ENCODE measurements at places on chromosomes 5 and 9.
A peak's percentile ranks its signal among the peaks of the same experiment; 100 is the strongest.

- DNase-seq = peak; percentile 72
Measured at GRCh38 chr5:18465833-18466681, 831.8 kb downstream of the TAF11L14 start.

- no peak for DNase-seq
Measured at GRCh38 chr9:98128316-98128715, 9.3 kb upstream of the TRIM14 start.

- no peak for DNase-seq
Measured at GRCh38 chr5:61620699-61621182, 288.7 kb downstream of the ZSWIM6 start.

- no peak for DNase-seq
Measured at GRCh38 chr5:56447232-56447631, 214.1 kb upstream of the ANKRD55 start.

GRCh38 chr5:122985006-122985700, 51.4 kb downstream of the PPIC start:
- DNase-seq = no peak

DNA sequence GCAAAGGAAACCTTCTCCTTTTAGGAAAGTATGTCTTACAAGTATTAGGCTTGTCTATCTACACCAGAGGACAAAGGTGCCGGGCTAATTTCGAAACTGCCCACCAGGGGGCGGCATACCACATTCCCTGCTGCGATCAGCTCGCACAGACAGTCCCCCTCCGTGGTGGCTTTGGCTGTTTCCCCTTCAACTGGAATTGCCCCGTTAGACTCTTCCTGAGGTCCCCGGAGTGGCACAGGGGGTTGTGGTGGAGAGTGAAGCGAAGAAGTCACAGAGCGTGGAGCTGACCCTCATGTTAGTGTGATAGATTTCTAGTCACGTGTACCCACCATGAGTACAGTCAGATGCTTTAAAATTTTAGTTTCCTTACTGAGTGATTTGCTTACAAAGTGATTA, 17.5 kb downstream of the PTTG1 start:
- DNase-seq = peak; percentile 88

- DNase-seq = no peak
Measured at GRCh38 chr5:69213513-69214215, 21.0 kb upstream of the CDK7 start.

- DNase-seq = no peak
Measured at GRCh38 chr9:35826071-35826701, 2.3 kb downstream of the FAM221B start.

DNA sequence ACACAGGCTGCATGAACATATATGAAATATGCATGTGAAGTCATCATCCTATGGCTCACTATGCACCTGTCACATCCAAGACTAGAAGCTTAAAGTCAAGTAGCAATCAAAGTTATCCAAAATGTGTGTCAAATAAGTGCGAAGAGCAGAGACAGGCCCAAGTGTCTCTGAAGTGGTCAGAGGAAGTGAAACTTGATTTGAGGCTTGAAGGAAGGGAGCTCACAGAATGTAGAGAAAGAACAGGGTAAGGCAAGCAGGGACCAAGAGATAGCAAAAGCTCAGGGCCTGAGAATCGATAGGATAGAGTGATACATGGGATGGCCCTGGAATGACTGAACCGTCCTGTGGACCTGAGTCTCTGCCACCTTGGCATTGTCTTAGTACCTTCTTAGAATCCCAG, 274.3 kb upstream of the TRPC7 start:
- no peak for DNase-seq

- DNase-seq = no peak
Measured at GRCh38 chr5:14109041-14109747, 33.9 kb upstream of the TRIO start.

DNA sequence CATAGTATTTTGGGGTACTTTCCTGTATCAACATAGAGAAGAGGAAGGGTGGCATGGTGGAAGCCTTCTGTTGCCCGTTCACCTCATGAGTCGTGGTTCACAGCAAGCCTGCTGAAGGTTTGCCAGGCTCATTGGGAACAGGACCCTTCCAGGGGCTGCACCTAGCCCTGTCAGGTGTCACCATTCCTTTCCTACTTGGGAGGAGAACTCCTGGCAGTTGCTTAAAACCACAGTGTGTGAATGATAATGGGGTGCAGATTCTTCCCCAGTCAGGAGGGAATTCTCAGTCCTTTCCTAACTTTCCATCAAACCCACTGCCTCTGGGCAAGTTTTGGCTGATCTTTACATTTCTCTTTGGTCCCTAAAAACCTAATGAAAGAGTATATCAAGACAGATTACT, 99.4 kb upstream of the CTNND2 start:
- no peak for DNase-seq

DNA sequence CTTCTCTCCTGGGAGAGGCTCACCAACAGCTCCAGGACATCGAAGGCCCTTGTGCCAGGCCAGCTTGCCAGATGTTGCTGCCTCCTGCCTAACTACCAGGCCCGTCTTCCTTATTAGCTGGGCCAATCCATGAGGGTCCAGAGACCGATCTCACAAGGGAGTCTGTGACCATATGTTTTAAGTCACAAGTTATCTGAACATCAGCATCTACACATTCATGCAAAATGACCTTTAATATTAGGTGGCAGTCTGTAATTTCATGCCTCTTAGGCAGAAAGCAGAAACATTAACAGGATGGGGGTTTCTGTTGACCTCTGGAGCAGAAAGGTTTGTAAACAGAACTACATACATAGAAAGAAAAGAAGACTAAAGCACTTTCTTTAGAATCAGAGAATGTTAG, 75.1 kb upstream of the SLC25A51 start:
- no peak for DNase-seq

GRCh38 chr9:111831371-111832108, 36.8 kb upstream of the SHOC1 start:
- no peak for DNase-seq

GRCh38 chr5:153459051-153459743, 31.3 kb upstream of the GRIA1 start:
- no peak for DNase-seq

DNA sequence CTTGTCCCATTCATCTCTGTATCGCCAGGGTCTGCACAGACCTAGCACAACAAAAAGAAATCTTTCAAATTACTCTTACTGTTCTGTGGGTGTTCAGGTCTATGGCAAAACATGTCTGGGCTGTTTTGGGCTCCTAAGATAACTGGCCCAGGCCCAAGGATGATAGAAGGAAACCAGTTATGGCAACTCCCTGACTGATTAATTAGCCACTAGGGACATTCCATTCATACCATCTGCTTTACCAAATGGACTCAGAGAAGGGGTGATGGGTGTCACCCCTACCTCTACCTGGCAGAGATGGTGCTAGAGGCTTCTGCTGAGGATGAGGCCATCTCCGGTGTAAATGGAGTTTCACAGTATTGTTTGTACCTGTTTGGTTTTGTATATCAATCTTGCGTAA, 1.9 kb downstream of the SLC31A2 start:
- DNase-seq = no peak

DNA sequence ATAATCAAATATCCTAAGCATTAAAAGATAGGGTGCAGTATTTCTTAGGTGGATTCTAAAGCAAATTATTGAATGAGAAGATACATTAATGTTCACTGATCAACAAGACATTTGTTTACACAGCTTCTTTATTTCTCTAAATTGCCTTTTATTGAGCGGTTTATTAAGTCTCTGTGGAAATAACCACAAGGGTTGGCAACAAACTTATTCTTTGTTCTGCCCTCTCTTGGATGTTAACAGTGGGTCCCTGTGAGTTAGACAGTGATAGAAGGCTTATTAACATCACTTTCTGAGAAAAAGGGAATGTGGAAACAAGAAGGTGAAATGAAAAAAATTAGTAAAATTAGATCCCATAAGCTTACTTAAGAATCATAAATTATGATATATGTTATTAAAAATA, 82.7 kb upstream of the C6 start:
- DNase-seq = no peak

- no peak for DNase-seq
Measured at GRCh38 chr9:69622676-69623075, 49.5 kb downstream of the APBA1 start.

DNA sequence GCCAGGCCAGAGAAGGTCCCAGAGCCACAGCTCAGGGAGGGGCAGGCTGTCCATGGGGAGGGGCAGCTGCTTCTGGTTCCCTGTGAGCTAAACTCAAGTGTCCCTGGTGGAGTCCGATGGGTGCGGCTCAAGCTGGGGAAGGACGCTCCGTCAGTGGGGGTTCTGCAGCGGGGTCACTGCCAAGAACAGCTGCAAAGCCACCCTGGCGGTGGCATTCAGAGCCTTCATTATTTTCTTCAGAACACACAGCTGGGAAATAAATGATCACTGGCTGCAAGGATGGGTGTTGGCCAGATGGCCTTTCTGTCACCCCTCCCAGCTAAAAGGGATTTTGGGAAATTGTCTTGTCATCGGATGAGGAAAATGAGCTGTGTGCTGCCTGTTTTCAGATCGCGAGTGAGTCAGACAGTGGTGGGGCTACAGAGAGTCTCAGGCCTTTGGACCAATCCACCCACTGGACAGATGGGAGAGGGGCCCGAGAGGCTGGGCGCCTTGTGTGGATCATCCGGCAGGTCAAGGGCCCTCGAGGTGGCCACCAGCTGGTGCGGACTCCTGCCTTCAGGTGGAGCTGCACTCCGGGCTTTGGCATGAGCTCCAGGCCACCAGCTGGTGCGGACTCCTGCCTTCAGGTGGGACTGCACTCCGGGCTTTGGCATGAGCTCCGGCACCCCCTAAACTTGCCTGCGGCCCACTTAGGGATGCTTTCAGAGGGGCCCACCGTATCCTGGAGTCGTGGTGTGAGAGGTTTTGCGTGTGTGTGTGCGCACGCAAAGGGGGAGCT, 17.9 kb upstream of the GFPT2 start:
- DNase-seq = peak; percentile 71

GRCh38 chr9:110922145-110922544, 116.1 kb downstream of the LPAR1 start:
- DNase-seq = no peak

DNA sequence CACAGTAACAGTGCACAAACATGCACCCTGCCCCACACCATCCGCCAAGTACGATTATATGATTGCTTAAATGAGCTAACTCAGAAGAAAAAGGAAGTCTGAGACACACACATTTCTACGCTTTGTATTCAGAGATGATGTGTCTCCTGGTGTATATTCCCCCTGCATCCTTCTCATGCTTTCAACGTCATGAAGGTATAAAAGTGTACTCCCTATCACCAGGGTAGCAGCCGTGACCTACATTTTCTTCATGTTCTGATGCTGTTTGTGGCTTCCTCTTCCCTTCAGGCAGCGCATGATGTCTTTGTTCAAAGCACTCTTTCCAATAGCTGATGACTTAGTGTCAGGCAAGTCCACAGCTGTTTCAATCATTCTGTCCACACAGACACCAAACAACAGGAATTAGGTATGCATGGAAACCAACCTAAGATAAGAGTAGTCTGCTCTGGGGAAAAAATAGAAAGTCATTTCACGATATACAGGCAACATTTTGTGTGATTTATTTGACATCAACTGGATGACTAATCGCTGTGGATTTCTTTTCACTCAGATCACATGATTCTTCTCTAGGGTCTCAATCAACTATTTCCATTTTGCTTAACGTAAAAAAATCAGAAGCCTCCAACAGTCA, 269.4 kb upstream of the PTGER4 start:
- DNase-seq = no peak

GRCh38 chr9:73093740-73094379, 57.8 kb upstream of the ANXA1 start:
- no peak for DNase-seq

DNA sequence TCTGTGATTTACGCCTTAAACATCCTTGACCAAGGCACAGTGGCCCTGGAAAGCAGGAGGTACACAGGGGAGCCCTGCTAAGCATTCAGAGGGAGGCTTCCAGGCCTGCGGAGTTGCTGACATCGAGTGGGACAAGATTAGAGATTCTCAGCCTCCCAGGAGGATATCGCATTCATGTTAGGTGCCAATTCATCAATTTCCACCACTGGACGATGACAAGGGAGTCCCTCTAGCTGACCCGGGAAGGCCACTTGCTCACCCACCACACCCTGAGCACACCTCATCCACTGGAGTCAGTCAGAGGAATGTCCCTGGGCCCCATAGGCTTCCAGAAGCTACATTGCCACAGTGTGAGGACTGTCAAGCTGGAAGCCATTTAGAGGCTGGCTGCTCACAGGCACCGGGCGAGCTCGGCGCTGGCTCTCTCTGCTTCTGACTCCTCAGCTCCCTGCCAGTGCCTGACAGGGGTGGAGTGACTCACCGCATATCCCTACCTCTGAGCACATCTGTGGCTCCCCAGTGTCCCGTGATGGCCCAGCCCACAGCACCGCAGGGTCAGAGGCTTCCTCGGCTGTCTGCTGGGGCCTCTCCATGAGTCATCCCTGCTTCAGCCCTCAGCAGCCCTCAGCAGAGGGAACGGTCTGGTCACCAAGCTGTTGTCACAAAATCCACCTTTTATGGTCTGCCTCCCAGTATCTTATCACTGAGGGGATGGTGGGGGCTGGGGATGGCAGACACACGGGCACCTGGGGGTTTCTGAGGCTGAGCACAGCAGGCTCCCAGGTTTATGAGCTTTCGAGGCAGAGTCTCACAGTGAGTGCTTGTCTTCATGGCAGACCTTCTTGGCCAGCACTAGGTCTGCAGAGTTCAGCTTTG, 117.5 kb downstream of the ZNF608 start:
- DNase-seq = peak; percentile 52

GRCh38 chr5:1366514-1366913, 21.6 kb upstream of the CLPTM1L start:
- DNase-seq = no peak

DNA sequence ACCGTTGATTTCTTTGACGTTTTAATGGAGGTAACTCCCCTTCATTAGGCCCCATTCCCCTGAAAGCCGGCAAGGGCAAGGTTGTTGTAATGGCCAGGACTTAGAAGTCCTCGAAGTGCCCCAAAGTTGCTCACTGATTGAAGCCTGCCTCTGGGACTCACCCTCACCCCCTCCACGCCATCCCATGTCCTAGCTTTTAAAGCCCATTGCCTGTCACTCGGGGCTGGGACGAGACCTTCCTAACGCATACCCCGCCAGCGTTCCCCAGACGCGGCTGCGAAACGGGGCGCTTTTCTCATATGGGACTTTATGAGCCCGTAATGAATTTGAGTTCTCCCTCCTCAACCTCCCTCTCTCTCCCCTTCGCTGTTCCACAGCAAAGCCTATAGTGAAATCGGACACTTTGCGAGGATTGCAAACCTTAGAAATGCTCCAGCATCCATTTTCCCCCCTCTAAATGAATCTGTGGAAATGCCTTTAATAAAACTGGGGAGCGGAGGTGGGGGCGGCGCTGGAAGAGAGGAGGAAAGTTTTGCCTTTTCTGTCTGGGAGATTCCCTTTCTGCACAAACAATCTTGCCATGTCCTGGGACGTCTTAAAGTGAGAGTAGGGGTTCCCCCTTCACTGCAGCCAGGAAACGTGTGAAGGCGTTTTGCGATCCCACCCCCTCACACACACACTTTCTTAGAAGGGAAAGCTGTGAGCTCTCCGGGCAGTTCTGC, 1.5 kb downstream of the PAPPA start:
- peak; percentile 57 for DNase-seq

Data from right hindlimb (tissue), 1 donor.